ENCODE measurements at places on chromosomes 11 and 22.
A peak's percentile ranks its signal among the peaks of the same experiment; 100 is the strongest.

- no peak for DNase-seq
These were observed 21.6 kb downstream of the MMP20 start for GRCh38 chr11:102603576-102603975.

DNA sequence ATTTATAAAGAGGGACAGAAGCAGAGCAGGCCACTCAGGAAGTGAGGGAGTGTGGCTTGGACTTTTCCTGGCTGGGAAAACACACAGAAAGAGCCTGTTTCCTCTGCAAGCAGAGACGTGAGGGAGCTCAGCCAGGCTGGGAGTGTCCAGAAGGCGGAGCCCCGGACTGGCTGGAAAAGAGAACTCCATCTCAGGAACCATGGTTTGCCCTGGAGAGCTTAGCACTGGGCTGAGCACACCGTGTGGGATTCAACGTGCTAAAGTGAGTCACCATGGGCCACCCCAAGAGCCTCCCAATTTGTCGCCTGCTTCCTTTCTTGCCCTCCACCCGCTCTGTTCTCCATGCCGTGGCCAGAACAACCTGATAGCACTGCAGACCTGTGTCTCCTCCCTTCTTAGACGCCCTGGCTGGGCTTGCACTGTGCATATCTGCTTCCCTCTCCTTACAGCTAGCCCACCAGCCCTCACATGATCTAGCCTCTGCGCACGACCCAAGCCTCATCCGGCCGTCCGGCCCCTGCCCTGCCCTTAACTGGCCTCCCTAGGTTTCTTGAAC, 51.8 kb downstream of the GALNT18 start:
- DNase-seq: no peak

- peak; percentile 65 for DNase-seq
These were observed 6.3 kb upstream of the SYNGR1 start for GRCh38 chr22:39343259-39344045.

- DNase-seq: no peak
These were observed 140.3 kb downstream of the PKNOX2 start for GRCh38 chr11:125304876-125305275.

DNA sequence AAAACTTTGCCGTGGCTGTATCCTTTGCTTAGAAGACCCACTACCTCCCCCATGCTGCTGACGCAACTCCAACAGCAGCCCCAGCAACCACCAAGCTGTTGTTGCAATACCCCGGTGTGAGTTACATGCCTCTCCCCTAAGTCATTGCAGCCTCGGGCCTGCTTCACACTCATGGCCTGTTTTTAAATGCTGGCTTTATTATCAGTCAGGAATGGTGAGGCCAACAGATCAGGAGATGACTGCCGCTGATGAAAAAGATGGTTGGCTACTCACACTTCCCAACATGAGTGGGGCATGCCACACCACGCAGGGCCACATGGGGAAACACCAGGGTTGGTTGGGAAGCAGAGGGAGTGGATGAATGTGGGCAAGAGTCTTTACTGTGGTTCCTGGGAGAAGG, 171.5 kb upstream of the SYT13 start:
- no peak for DNase-seq

DNA sequence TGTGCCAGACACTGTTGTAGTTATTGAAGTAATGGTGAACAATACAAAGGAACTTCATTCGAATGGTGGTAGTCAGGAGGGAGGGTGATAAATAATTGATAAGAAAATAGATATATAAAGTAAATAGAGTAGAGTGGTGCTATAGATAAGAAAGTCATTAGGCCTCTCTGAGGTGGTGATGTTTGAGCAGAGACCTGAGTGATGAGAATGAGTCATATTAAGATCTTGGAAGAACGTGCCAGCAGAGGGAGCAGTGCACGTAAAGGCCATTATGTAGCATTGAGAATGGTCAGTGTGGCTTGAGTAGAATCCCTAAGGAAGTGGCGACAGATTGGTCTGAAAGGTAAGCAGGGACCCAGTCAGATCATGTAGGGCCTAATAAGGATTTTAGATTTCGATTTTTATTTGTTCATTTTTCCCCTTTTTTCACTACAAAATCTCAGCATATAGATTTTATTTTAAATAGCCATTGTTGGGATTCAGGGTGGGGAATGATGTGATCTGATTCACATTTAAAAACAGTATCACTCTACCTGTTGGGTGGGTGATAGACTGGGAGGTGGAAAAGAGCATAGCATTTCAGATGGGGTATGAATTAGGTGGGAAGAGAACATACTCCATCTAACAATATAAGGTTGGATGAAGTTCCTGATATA, 44.7 kb downstream of the CCDC90B start:
- DNase-seq: peak; percentile 29

DNA sequence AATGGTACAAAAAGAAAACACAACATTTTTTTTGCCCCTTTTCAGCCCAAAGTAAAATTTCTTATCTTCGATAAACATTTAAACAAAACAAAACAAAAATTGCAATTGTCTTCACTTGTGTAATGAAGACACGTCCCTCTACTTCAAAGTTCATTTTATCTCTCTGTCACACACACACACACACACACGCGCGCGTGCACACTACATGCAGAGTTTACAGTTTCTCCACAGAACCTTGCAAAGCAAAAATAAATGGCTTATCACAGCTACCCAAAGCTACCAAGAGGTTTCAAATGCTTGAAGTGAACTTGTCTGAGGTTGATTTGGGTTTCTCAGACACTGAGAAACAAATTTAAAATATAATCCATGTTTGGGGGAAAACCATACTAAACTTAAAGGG, 72.3 kb downstream of the ETS1 start:
- no peak for DNase-seq

DNA sequence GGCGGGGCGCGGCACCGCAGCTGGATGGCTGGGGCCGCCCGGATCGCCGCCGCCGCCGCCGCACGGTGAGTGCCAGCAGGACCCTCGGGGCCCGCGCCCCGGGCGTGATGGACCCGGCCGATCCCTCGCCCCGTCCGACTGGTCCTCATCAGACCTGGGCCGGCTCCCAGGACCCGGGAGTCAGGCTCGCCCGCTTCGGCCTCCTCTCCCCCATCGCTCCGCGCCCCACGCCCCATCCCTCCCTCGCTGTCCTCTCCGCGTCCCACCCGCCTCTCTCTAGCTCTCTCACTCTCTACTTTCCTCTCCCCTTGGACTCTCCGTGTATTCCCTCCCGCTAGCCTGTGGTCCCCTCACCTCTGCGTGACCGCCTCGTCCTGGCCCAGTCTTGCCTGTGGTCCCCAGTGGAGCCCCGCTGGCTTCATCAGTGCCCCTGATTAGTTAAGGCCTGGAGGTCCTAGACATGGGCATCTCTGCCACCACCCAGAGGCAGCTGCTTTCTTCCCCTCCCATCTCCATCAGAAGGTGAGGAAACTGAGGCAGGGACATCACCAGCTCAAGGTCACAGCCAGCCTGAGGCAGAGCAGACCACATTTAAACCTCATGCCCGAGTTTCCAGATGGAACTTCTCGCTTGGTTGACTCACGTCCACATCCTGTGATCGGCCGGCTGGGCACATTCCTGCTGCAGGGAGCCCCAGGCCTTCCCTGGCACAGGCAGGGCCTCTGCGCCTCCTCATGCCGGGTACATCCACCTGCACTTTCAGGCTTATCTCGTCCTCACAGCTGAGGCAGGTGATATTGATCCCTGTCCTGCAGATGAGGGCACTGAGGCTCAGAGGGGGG, 429 bp downstream of the SLC39A13 start:
- no peak for DNase-seq

- no peak for DNase-seq
These were observed 461.6 kb downstream of the BUD13 start for GRCh38 chr11:116311206-116311605.

- DNase-seq: no peak
These were observed 27.4 kb downstream of the OTOG start for GRCh38 chr11:17574141-17575091.

DNA sequence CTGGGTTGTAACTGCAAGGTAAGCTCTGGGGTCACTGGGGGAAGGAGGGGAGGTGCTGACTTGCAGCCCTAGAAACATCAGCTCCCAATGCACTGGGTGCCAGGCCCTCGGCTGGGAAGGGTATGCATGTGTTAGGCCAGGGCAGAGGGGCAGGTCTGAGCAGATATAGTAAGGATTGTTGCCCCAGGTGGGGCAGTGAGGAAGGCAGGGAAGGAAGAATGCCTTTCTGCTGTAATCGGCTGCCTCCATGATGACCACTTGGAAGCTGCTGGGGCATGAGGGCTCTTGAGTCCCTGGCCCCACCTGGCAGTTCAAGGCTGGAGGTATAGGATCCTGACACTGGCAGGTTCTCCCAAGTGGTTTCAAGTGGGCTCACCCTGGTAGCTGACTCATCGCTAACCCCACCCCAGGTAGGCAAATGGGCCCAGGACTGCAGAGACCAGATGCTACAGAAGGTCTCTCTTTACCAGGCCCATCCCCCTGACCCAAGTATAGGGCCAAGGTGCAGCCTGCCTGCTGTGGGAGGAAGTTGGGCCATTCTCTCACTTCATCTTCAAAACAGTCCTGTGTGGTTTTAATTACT, 56.7 kb downstream of the TIMP3 start:
- no peak for DNase-seq

DNA sequence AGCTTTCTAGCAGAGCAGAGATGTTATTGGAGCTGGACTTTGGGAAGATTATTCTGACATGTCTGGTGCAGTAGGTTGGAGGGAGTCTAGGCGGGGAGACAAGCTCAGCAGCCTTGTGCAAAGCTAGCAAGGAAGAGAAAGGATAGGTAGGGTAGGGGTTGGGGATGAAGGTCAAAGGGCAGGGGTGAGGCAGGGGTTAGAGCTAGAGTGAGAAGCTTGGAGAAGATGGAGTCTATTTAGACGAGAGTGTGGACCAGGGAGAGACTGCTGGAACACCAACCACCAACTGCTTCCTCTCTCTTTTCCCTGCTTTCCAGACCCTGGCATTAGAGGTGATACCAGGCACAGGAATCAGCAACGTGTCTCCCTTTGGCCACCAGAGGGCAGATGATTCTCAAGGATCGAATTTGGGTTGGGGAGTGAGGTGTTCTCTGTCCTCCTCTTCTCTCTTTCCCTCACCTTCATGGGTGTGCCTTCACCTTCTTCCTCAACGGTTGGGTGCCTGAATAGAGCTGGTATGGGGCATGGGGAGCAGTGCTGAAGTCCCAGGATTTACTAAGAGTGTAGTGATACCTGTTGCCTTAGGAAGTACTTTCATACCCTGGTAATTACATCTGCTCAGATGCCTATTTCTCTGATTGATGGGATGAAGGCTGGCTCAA, 1.8 kb upstream of the MARK2 start:
- peak; percentile 80 for DNase-seq

- no peak for DNase-seq
These were observed 5.9 kb downstream of the DBX1 start for GRCh38 chr11:20154381-20154780.

DNA sequence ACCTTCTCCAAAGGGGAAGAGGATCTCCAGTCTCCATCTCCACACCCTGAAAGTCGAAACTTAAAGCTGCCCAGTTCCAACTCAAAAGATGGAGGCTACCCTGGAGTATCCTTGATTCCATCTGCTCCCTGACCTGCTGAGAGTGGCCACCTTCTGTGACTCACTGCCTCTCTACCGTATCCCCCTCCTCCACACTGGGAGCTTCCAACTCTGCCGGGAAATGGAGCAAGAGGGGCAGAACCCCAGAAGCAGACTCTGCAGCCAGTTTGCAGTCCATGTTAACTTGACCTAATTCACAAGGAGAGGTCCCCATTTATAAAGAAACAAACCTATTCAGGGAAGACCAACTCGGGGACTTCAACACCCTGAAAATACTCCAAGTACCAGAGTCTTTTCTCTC, 22.0 kb upstream of the IRAG1 start:
- DNase-seq: no peak

DNA sequence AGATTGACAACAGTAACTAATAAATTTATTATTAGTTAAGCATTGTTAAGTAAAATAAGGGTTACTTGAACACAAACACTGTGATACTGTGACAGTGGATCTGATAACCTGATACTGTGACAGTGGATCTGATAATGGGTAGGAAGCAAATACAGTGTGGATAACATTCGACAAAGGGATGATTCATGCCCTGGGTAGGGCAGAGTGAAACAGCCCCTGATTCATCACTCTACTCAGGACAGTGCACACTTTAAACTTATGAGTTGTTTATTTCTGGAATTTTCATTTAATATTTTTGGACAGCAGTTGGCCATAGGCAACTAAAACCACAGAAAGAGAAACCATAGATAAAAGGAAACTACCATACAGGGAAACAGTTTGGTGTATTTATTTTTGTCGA, 60.8 kb upstream of the CTSC start:
- DNase-seq: no peak

DNA sequence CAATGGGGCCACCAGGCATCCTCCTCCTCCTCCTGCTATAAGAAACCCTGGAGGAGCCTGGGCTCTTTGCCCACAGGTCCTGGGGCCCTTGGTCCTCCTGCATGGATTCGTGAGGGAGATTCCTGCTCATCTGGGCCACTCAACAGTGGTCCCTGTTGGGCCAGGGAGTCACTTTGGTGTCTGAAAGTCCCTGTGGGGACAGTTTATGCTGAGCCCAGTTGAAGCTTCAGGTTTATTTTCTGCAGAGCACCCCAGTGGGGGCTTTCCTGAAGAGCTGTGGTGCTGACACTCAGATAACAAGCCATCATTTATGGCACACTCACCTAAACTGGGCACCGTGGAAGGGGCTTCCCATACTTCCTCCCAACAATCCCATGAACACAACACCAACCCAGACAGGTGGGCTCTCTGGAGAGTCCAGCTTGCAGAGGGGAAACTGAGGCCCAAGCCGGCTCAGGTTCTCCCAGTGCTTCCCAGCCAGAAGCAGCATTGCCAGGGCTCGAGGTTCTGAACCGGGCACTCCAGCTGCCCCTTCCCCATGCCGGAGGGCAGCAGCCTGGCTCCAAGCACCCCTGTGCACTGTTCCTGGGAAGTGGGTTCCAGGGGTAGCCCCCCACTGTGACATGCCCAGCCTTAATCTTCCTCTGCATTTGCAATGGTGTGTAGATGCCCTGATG, 91.3 kb downstream of the MYEOV start:
- DNase-seq: no peak

Measured in stimulated activated CD4-positive, alpha-beta T cell treated with anti-CD3 and anti-CD28 coated beads, Interleukin-15, amount 100 ng/mL, for 24 hours (primary cell).